ENCODE measurements at places on chromosomes 1 and 21. TPM values are rescaled to one million over a fixed set of nuclear protein-coding genes. Genes with fewer than 3 reads are reported as not detected.

- peaks cover 25% of the 10 kb centered on the region for H3K4me1 ChIP-seq
- H3K4me3 ChIP-seq = no peak overlapping the region
- no peak for DNase-seq
- peaks cover 5% of the 10 kb centered on the region for H3K27me3 ChIP-seq
- H3K27ac ChIP-seq = no peak overlapping the region
- H3K36me3 ChIP-seq = no peaks in the 10 kb centered on the region
These were observed 60.7 kb downstream of the ACBD3 start for GRCh38 chr1:226125831-226126230.

Gene TNFRSF1B
- total RNA-seq = 193 TPM

DNA sequence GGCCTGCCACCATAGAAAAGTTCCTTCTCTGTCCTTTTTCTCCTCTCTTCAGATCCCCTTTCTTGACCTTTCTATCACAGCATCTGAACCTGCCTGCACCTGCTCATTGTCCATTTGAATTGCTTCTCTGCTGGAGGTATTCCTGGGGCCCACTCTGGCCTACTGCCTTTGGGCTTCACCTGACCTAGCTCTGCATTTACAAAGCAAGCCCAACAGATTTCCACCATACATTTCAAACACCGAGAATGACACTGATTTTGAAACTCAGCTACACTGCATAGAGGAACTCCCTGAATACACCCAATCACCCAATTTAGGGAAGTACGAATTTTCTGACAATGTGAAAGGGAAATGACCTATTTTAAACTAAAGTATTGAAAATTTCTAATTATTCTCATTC, 284.5 kb upstream of the USP25 start:
- H3K36me3 ChIP-seq = peaks cover 5% of the 10 kb centered on the region
- H3K4me1 ChIP-seq = peaks cover 15% of the 10 kb centered on the region
- no peak for DNase-seq
- no peaks in the 10 kb centered on the region for H3K27me3 ChIP-seq
- no peak overlapping the region for H3K4me3 ChIP-seq

Gene NID1
- 0.10 TPM for total RNA-seq

DNA sequence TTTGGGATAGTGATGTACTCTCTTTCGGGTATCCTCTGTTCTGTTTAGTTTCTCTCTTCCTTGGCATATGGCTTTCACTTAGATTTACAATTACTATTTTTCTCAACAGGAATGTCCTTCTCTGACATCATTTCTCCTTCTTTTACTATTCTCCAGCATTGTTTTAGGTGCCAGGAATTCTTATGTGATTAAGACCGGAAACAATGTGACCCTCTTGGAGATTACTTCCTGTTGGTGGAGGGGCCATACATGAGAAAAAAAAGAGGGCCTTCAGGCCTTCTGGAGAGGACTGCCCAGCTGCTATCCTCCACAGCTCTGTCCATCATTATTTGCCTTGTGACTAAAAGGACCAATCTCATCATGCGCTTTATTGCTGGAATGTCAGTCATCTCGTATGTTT, 50.4 kb upstream of the ADAMTS5 start:
- H3K27ac ChIP-seq = no peak overlapping the region
- DNase-seq = no peak
- H3K4me1 ChIP-seq = no peaks in the 10 kb centered on the region

DNA sequence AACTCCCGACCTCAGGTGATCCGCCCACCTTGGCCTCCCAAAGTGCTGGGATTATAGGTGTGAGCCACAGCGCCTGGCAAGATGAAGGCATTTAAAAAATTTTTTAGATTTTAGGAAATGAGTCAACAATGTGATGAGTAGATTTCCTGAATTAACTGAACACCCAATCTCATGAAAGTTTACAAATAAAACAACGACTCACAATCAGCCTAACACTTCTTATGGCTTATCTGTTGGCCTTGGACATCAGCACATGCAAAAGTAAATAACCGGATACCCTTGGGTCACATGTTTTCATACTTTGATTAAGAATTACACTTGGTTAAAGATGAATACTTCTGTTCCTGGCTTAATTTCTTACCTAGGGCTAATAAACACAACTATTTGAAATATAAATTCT, 3.0 kb downstream of the GNG12 start:
- no peak overlapping the region for H3K27ac ChIP-seq
- no peak overlapping the region for H3K4me3 ChIP-seq
- H3K36me3 ChIP-seq = no peaks in the 10 kb centered on the region
- H3K27me3 ChIP-seq = peaks cover 60% of the 10 kb centered on the region

GRCh38 chr1:21059021-21059420, 117.7 kb downstream of the EIF4G3 start:
- no peak for DNase-seq
- no peaks in the 10 kb centered on the region for H3K27me3 ChIP-seq
- no peaks in the 10 kb centered on the region for H3K36me3 ChIP-seq
- no peak overlapping the region for H3K27ac ChIP-seq

DNA sequence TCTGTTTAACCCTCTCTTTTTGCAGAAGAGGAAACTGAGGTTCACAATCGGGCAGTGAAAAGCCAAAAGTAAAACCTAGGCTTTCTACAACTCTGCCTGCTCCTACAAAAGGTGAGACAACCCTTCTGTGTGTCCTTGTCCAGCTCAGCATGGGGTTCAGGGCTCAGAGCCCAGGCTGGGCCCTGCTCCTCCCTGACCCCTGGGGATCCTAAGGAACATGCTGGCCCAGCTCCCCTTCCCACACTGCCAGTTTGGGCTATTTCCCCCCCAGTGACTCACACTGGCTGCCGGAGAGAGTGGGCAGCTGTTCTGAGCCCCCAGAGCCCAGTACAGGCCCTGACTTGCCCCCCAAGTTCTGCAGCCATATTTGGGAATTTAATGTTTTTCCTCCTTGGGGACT, 8.9 kb downstream of the FAM229A start:
- no peak overlapping the region for H3K27ac ChIP-seq
- no peak overlapping the region for H3K4me3 ChIP-seq
- H3K36me3 ChIP-seq = peaks cover 6% of the 10 kb centered on the region
- H3K27me3 ChIP-seq = no peaks in the 10 kb centered on the region
- H3K4me1 ChIP-seq = peaks cover 18% of the 10 kb centered on the region
- no peak for DNase-seq

Gene ZFP69B
- total RNA-seq = 8.0 TPM

GRCh38 chr21:41664881-41665765, 101.7 kb downstream of the RIPK4 start:
- DNase-seq = no peak
- H3K27me3 ChIP-seq = peaks cover 10% of the 10 kb centered on the region
- H3K4me1 ChIP-seq = no peaks in the 10 kb centered on the region
- no peak overlapping the region for H3K27ac ChIP-seq

DNA sequence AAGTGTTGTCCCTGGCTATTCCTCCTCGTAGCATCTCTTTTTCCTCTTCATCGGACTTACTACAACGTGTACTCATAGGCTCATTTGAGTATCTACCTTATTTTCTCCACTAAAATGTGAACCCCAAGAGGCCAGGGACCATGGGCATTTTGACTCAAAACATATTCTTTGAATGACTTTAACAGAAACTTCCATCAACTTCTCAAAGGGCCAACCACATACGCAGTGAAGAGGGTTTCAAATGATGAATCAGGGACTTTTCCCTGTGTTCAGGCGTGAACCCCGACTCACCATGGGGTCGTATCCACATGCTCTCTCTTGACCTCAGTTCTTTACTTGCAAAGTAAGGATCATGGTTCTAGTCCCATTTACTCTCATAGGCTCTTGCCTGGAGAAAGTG, 20.2 kb upstream of the GPR137B start:
- peaks cover 26% of the 10 kb centered on the region for H3K4me1 ChIP-seq
- no peak overlapping the region for H3K4me3 ChIP-seq
- peaks cover 3% of the 10 kb centered on the region for H3K27me3 ChIP-seq
- DNase-seq = peak; percentile 40
- H3K36me3 ChIP-seq = peaks cover 4% of the 10 kb centered on the region

Gene TMEM35B
- total RNA-seq = 18.4 TPM

- peaks cover 9% of the 10 kb centered on the region for H3K4me1 ChIP-seq
- H3K36me3 ChIP-seq = no peaks in the 10 kb centered on the region
- H3K27ac ChIP-seq = no peak overlapping the region
- peaks cover 6% of the 10 kb centered on the region for H3K27me3 ChIP-seq
These were observed 118.1 kb upstream of the PPP2R5A start for GRCh38 chr1:212167098-212167497.

Gene TIAM1
- total RNA-seq = 29.3 TPM

DNA sequence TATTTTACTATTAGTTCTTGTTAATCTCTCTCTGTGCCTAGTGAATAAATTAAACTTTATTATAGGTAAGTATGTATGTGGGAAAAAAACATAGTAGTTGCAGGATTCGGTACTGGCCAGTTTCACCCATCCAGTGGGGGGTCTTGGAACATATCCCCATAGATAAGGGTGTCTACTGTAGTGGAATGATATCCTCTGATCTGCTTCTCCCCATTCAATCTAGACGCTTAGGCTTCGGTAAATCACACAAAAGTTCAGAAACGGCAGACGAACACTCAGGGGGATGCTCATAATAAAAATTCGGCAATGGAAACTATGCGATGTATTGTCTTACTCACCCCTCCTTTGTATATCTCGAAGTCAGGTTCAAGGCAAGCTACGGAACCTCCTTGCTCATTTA, 232.9 kb upstream of the COA6 start:
- H3K4me1 ChIP-seq = no peaks in the 10 kb centered on the region
- no peak overlapping the region for H3K27ac ChIP-seq
- DNase-seq = no peak
- no peak overlapping the region for H3K4me3 ChIP-seq
- no peaks in the 10 kb centered on the region for H3K36me3 ChIP-seq

Gene HSF2BP
- 1.2 TPM for total RNA-seq
